ENCODE measurements at places on chromosomes 5 and 9. TPM values are rescaled to one million over a fixed set of nuclear protein-coding genes. Genes with fewer than 3 reads are reported as not detected.

DNA sequence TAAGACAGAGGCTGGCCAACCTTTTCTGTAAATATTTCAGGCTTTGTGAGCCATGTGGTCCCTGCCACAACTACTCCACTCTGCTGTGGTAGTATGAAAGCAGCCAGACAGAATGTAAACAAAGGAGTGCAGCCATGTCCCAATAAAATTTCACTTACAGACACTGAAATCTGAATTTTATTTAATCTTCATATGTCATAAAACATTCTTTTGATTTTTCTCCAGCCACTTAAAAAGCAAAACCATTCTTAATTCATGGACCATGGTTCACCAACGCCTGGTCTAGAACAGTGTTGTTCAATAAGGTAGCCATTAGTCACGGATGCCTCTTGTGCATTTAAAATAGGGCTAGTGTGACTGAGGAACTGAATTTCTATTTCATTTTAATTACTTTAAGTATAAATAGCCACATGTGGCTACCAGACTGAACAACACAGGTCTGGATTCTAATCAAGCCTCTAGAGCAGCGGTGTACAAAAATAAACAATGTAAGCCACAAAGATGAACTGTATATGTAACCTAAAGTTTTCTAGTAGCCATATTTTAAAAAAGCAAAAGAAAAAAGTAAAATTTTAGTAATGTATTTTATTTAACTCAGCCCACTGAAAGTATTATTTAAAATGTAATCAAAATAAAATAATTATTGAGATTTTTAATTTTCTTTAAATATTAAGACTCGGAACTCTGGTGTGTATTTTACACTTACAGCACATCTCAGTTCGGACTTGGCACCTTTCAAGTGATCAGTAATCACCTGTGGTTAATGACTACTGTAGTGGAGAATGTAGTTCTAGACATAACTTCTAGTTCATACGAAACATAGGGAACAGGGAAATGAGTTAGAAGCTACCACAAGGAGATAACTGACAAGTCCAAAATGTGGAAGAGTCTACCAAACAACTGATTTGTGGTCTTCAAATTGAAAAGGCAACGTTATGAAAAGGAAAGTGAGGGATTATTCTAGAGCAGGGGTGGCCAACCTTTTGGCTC lies 14.3 kb downstream of the GEMIN5 start:
- DNase-seq: no peak

DNA sequence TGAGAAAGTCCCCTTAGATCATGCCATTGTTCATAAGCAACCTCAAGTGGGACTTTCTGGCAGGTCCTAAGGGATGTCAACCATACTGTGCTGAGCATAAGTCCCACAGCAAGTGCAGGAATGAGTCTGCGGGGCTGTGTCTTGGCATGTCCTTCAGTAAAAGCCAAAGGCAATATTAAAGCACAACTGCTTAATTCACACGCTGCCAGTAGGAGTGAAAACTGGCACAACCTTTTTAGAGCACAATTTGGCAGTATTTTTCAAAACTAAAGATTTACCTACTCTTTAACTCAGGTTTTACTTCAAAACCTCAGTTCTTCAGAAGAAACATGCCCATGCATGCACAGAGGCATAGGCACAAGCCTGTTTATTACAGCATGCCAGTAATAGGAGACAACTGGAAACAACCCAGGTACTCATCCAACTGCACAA lies 24.4 kb upstream of the SMAD5 start:
- no peak for DNase-seq

- DNase-seq: no peak
Measured at GRCh38 chr5:124238350-124238749, 508.1 kb downstream of the ZNF608 start.

IFNA21 gene
- total RNA-seq: not detected
